Esophagus squamous epithelium (tissue), 5 donors: ENCODE measurements at places on chromosomes 7 and 10.

DNA sequence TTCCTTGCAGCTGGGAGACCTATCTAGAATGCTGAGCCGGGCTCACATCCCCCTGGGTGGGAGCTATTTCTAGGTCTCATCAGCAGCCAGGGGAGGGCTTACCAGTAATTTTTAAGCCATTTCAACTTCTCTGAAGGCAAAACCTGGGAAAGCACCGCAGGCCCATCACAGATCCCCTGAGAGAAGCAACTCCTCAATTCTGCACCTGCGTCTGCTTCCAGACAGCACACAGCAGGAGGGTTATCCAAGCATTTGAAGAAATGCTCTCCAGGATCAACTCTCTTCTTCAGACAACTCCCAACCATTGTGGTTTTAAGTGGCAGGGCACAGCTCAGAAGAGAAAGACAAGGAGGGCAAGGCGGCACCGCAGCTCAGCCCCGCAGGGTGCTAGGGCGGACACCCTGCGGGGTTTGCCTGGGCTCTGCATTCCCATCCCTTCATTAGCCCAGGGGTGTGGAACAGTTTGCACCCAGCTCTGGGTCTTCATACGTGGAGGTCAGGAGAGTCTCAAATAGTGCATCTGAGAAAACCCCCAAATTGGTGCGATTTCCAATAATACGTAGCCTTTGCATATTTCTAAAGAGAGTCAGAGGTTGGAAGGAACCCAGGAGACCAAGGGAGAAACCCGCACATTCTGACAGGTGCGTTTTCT is 618.7 kb downstream of the DNAJB6 start:
- no peak for DNase-seq

DNA sequence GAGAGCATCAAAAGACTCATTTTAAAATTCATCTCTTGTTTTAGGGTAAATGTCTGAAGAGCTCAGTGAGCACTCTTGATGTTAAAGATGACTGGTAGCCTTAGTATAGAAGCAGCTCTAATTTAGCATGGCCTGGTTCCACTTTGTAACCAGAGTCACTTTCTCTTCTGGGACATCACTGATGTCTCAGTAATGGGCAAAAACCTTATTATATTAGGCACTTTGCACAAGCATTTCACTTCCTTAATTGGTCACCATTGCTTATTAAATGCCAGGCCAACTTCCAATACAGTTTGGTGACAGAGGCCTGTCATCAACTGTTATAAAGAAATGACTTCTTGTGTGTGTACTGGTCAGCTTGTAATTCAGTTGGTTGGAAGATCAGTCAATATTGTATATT is 53.0 kb downstream of the STEAP1B start:
- no peak for DNase-seq

DNA sequence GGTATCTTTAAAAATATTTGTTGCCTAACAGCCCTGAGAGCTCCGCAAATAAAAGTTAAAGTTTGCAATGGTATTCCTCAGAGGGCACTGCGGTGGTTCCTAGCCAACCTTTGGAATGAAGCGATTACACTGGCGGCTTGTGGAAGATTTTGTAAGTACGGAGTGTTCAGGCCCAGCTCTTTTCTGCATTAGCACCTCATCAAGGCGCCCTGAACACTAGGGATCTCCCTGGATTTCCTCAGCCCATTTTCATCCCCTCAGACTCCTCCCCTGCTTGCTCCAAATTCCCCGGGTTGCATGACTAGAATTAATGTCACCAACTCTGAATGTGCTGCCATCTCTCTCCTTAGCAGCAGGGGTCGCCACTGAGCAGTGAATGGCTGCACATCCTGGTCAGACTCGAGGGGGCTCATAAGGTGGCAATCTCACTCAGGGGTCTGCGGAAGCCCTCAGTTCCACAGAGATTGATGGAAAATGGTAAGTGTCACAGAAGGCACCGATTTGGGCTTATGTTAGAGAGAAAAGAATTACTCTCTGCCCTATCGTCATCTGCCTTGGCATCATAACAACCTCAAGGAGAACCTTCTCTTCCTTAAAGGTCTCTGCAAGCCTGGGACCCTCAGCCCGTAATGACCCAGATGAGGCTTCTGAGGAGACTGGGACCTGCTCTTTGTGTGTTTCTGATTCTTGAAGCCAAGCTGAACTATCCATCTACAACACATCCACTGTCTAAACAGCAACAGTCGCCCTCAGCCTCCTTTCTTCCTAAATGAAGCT is 262.8 kb upstream of the AOAH start:
- DNase-seq = no peak

DNA sequence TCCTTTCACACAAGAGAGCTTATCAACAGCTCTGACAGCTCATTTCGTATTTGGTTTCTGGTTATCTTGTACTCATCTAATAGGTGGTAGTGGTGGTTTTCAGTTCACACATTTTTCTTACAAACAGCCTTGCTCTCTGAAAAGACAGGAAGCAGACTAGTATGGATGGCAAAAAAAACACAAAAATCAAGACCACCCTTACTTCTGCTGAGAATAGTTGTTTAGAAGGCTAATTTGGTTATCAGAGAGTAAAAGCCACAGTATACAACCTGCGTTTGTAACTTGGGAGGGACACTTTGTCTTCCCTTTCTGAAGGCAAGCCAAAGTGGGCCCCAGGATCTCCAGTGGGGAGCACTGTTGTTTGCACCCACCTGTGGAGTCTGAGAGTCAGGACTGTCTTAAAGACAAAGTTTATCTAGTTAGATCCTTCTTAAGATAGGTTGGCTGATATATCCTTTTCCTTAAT is 68.0 kb downstream of the PIP4K2A start:
- no peak for DNase-seq

- DNase-seq = no peak
Observed at GRCh38 chr10:70647086-70647485, 25.2 kb upstream of the ADAMTS14 start.

- no peak for DNase-seq
Observed at GRCh38 chr7:4957847-4958476, 1.0 kb downstream of the MMD2 start.

- DNase-seq = no peak
Observed at GRCh38 chr10:74194999-74195398, 44.0 kb downstream of the ADK start.

DNA sequence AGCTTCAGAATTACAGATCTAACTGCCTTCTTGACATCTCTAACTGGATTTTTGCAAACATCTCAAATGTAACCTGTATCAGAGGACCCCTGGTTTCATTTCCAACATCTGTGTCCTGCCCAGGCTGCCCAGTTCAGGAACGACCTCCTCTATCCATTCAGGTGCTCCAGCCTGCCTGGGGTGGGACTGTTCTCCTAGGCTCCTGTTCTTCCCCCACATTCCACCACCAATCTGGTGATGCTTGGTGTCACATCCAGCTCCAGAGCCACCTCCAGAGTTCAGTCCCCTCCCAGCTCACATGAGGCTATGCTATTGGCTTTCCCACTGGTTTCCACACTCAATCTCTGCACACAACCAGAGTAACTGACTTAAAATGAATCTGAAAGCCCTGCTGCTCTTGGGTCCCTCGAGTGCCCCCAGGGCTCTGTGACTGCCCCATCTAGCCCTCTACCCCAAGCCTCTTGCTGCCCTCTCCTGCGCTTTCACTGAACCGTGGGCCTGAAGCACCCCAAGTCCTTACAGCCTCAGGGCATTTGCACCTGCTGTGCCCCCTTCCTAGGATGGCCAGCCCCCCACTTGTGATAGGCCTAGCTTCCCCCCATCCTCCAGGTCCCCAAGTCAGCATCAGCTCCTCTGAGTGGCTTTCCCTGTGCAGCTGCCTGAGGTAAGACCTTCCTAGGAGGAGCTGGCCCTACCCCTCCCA is 46.1 kb downstream of the PPIF start:
- no peak for DNase-seq
